Stimulated activated CD4-positive, alpha-beta T cell treated with anti-CD3 and anti-CD28 coated beads, TNF-alpha, amount 100 ng/mL, for 24 hours (primary cell): ENCODE measurements at places on chromosomes 1 and 21.

DNA sequence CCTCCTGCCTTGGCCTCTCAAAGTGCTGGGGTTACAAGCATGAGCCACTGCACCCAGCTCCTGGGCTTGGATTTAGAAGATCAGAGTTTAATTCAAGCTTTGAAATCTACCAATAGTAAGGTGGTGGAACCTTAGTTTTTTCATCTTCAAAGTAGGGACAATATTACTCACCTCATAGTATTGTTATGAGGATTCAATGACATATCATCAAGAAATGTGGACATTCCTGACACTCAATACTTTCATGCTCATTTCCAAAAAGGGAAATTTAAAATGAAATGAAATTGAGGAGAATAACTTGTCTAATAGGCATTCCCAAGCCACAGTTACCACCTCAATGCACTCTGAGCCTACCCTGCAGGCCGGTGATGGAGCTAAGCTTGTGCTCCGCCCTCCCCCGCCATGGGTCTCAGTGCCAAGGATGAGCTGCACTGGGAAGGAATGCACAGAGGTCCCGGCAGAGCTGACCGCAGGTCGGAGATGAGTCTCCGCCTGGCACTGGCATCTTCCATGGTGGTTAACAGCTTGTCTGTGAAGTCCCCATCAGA, 56.5 kb upstream of the BCAR3 start:
- no peak for DNase-seq

DNA sequence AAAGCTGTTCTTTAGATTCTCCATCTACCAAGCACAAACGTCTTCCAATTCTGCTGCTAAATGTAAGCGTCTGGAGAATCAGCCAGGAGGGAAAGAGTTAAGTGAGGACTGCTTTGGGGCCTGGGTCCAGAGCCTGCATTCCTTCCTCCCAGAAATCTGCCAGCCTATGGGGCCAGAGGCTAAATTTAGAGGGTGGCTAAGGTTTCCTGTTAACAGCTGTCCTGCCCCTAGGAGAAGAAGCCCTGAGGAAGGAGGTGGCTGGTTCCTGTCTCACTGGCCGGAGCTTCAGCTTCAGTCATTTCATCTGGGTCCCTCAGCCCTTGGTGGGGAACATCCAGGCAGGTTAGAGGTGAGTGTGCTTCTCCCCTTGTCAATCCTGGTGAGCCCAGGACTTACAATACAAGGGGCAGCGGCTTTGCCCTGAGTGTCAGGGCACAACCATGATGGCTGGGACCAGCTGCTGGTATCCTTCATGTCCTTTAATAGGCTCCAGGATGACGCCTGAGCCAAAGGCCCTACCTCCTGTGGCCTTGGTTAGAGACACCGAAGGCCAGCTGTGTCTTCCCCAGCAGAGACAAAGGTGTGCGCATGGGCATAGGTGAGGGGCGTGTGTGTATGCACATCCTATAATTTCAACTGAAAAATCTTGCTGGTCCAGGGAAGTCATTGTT, at the start of gene STYXL2:
Gene STYXL2, plus strand, starts transcription at position 230 of the 671 bp plus-strand sequence. CDS start 775 bp downstream, outside the sequence.
- no peak for DNase-seq

GRCh38 chr1:221100611-221101010, 221.4 kb downstream of the HLX start:
- no peak for DNase-seq

DNA sequence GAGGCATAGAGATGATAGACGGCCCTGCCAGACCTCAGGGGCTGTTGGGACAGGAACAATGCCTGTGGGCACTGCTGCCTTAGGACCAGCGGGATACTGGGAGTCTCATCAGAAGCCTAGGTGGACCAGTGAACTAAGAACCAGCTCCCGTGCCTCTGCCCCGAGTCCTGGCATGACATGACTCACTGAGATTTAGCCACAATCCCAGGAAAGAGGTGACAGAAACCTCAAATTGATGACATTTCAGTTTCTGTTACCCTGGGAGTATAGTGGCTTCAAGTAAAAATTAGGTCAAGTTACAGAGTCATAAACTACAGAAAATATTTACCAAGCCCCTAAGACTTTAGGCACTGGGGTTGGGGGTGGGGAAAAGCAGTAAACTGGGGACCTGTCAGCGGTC, 74.6 kb upstream of the GADD45A start:
- DNase-seq: no peak

DNA sequence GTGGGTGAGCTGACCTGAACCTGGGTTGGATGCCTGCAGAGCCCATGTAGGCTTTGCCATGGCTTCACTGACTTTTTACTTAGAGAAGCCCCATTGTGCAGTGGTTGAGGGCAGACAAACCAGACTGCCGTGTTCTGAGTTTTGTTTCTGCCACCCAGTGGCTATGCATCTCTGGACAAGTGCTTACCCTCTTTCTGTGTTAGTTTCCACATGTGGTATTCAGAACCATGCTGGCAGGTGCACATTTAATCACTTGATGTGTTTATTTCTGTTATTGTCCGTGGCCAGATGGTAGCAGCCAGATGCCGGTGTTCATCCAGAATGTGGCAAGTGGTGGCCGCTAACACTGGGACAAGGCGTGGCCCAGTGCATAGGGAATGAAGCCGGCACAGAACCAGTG, 10.3 kb upstream of the PTPN7 start:
- DNase-seq: no peak

- no peak for DNase-seq
Measured at GRCh38 chr21:45289655-45290515, 2.2 kb upstream of the POFUT2 start.

GRCh38 chr1:117110774-117111173, 10.8 kb downstream of the TRIM45 start:
- DNase-seq: no peak

DNA sequence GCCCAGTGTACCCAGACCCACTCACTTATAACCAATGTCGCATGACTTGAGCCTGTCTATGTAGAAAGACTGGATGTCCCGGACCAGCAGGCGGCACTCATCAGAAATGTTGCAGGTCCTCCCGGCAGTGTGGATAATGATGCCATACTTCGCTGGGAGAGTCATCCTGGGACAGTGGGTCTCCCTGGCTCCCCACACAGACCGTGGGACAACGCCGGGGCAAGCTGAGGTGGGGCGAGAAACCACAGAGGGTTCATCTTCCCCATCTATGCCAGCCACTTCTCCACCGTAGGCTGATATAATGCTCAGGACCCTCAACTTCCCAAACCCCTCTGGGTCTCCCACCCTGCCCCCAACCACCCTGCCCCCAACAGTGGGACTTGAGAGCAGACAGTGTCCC, 8.3 kb downstream of the PGLYRP4 start:
- DNase-seq: no peak

- DNase-seq: no peak
Measured at GRCh38 chr1:98749152-98749756, 87.7 kb downstream of the SNX7 start.

GRCh38 chr1:36023098-36023769, 60.7 kb upstream of the TEKT2 start:
- DNase-seq: no peak

DNA sequence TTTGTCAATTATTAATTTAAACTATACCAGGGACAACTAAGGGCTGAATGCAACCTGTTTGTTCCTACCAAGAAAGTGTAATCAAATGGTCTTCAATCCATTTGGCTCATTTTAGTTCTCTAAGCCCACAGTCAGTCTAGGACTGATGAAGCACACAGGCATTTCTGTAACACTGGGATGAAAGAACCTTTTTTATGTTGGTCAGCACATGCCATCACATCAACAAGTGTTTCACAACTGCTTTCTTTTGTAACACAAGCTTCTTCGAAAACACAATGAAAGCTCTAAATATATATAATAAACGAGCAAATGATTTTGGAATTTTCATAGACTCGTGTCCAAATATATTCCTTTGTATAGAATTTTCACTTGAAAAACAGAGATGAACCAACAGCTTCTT, 28.8 kb downstream of the HEATR1 start:
- no peak for DNase-seq
